NCI-H1436 treated with DMSO at 0.1 percent for 48 hours (cell line): ENCODE measurements at places on chromosomes 3 and 15.

DNA sequence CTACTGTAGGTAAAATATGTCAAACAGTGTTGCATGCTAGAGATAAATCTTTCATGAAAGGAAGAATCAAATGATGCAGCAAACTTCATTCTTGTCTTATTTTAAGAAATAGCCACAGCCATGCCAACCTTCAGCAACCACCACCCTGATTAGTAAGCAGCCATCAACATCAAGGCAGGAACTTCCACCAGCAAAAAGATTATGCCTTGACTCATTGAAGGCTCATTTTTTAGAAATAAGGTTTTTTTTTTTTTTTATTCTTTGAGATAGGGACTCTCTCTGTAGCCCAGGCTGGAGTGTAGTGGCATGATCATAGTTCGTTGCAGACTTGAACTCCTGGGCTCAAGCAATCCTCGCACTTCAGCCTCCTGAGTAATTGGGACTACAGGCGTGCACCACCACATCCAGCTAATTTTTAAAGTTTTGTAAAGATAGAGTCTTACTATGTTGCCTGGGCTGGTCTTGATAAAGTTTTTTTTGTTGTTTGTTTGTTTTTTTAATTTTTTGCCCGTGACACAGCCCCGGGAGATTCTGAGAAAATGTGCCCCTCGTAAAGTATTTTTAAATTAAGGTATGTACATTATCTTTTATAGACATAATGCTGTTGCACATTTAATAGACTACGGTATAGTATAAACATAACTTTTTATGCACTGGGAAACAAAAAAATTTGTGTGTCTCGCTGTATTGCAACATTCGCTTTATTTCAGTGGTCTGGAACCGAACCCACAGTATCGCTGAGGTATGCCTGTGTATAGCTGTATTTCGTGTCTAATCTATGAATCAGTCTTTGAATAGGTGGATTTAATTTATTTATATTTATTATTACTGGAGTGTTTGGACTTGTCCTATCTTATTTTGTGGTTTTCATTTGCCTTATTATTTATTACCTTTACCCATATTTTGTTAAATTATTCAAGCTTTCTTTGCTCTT is 23.3 kb downstream of the SNRK start:
- DNase-seq = no peak

GRCh38 chr3:78867409-78868372 is 900.1 kb downstream of the ROBO1 start:
- no peak for DNase-seq

- no peak for DNase-seq
These were observed 636 bp upstream of the EIF1B start for GRCh38 chr3:40308725-40309417.

DNA sequence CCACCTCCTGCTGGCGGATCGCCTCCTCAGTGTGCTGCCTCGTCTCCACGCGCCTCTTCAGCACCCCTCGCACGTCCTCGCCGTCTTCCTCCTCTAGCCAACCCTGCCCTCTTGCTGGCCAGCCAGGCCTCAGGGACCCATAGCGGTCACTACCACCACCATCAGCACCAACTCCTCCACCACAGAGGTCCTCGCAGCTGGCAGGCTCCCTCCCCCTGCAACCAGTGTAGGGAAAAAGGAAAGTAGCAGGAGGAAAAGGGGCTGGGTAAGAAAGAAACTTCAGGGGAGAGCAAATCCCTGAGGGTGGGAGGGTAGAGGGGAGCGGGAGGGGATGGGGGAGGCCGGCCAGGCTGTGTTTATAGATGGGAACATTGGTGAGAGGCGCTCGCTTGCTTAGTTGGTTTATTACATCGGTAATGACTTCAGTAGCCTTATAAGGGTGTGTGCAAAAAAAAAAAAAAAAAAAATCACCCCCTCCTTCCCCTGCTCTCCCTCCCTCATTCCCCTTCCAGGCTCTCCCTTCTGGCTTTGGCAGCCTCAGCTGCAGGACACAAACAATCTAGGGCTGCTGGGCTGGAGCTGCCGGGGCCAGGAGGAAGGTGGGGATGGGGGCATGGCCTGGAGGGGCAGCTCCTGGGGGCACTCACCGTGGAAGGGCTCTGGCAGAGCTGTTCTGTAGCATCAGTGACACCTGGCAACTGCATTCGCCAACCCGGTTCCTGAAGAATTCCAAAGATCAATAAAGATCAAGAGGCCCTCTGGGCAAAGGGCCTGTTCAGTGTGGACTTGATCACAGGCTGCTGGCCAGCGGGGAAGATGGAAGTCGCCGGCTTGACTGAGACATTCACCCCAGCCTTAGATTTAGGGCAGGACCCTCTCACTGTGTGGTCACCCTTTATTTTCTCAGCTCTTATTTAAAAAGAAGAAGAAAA is 116.2 kb upstream of the HACD2 start:
- DNase-seq = no peak

GRCh38 chr3:39102504-39103323 is 4.7 kb downstream of the GORASP1 start:
- DNase-seq = no peak

DNA sequence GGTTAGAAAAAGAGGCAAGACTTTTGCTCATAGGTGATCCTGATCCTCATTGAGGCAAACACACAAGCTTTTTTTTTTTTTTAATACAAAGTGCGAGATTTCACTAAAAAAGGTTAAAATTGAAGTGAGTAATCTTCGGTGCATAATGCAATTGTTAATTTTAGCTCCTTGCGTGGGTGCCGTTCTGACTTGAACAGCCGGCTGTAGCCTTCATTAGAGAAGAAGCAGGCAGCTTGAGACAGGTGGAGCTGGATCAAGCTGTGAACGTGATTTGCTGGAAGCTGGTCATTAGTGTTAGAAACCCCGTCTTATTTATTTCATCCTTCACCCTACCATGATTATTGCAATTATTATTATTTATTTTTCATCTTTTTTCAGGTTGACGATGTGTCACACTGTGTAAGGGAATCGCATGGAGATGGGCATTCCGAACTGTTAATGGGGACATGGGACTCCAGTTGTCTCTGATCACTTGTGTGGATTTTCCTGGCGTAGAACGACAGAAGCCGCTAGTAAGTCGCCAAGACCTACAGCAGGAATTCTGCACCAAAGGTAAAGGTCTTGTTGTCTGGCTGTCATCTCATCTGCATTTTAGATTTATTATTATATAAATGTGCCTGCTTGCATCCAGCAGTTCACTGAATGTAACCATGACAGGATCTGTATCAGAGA is 40.2 kb downstream of the ARPP21 start:
- DNase-seq = no peak

DNA sequence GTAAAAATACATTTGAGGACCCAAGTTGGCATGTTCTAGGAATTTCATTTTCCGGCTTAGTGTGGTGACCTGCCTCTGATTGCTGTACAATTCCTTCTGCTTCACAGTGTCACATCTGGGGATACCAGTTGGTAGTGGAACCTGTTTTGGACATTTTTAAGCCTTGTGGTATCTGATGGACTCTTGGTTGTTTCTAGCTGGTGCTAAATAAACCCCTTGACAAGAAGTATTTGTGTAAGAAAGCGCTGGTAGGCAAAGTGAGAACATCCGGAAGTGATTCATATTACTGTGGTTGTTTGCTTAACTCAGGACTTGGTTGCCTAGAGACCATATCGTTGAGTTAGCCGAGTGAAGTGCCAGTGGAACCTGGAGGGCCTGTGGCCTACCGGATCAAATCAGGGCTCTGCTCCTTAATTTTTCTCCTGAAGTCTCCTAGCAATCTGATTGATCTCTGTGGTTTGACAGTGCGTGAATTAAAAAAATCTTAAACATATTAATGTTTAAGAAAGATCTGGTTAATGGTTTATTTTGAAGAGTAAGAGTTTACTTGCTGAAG is 12.8 kb downstream of the IQGAP1 start:
- DNase-seq = peak; percentile 75

DNA sequence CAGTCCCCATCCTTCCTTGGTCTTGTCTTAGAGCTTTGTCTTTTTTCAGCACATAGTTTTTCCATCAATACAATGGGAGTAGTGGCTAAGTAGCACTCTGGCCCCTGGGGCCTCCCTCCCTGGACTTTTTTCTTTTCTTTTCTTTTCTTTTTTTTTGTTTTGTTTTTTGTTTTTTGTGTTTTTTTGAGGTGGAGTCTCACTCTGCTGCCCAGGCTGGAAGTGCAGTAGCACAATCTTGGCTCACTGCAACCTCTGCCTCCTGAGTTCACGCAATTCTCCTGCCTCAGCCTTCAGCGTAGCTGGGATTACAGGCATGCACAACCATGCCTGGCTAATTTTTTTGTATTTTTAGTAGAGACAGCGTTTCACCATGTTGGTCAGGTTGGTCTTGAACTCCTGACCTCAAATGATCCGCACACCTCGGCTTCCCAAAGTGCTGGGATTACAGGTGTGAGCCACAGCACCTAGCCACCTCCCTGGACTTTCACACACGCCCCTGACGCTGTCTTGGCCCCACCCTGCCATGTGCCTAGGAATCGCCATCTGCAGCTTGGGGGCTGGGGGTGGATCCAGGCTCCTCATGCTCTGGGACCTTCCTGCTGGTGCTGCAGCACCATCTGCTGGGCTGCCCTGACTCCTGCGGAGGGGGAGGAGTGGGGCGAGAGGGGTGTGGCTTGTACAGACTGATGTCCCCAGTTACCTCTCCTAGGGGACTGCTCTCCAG is 2.8 kb downstream of the C15orf39 start:
- no peak for DNase-seq

DNA sequence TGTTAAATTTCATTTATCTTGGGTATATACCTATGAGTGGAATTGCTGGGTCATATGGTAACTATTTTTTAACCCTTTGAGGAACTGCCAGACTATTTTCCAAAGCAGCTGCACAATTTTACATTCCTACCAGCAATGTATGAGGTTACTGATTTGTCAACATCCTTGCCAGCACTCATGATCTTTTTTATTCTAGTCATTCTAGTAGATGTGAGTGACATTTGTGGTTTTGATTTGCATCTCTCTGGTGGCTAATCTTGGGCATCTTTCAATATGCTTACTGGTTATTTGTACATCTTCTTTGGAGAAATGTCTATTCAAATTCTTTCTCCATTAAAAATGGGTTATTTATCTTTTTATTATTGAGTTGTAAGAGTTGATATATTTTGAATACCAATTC is 21.3 kb upstream of the LRRC58 start:
- DNase-seq = no peak

DNA sequence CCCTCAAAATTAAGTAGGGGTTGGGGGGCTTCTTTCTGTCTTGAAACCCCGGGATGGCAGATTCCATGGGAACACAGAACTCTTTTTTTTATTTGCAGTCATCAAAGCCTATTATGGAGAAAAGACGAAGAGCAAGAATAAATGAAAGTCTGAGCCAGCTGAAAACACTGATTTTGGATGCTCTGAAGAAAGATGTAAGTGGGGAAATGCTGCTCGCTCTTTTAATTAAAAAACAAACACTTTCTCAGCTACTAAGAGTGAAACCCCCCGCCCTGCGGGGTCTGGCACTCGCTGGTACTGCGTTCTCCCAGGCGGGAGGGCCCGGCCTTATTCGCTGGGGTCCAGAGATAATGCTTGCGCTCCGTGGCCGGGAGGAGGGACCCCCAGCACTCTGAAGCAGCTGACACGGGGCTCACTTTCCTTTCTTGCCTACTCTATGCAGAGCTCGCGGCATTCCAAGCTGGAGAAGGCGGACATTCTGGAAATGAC is 615 bp downstream of the HES1 start:
- no peak for DNase-seq

- no peak for DNase-seq
These were observed 71.2 kb upstream of the GOLGA8B start for GRCh38 chr15:34654625-34655024.

DNA sequence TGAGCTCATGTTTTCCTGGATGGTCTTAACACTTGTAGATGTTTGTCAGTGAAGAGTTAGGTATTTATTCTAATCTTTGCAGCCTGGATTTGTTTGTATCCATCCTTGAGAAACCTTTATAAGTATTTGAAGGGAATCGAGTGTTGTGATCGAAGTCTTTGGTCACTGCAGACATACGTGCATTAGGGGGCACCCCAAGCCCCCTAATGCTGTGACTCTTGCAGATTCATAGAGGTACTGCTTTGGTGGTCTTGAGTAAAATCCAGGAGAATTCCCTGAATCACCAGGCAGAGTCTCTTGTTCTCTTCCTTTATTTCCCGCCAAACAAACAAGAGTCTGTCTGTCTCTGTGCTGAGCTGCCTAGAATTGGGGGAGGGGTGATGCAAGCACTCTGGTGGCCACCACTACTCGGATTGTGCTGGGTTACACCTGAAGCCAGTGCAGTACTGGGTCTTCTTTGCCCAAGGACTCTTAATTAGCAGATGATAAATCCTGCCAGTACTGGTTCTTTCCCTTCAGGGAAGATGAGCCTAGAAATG is 170.5 kb upstream of the POU1F1 start:
- no peak for DNase-seq

- DNase-seq = no peak
These were observed 53.7 kb downstream of the TRIM42 start for GRCh38 chr3:140731440-140732119.

DNA sequence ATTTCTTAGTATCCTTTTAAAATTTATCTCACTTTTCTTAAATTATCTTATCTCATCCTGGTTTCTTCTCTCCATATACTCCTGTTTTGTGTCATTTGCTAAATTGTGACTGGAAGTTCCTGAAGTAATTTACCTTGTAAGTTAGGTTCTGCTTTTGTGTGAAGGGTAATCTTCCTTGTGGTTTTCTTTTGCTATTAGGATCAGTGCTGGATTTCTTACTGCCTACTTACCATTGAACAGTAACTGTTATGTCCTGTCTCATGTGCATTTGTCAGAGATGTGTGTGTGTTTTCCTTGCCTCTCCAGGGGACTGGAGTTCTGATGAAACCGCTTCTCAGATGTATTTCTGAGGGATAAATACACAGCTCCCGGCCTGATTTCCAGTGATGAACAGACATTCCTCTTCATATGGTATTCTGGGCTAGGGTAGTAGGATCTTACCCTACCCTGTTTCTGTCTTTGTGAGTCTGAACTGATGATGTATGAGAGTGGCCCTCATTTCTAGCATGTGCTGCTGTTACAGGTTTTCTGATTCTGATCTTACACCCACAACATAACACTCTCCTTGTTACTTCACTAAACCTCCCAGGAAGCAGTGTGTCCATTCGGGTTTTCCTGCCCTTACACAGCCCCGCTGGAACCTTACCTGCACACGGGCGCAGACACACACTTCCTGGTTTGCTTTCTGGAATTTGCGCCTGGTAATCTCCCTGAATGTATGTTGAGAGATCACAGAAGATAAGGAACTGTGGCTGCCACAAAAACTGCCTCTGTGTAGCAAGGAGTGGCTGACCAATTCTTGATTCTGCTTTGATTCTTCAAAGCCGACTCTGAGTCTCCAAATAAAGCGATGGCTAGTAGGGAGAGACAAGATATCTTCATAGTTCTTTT is 14.7 kb downstream of the PAK2 start:
- DNase-seq = no peak

GRCh38 chr15:36903922-36904556 is 196.3 kb downstream of the MEIS2 start:
- no peak for DNase-seq

DNA sequence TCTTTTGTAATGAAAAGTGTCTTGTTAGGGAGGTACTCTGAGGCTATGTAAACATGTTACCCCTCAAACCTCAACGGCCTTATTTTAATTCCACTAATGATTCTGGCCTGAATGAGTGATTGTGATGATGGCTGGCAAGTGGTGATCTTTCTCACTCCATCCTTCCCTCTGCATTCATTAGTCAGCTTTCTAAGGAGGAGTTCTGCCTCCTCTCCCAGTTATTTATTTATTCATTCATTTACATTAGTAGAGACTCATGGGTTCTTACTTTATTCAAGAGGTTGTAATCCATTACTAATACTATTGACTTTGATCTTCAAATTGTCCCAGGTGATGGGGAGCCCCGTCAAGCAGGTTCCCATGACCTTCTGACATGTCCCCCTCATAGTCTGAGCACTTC is 35.3 kb downstream of the GNB5 start:
- no peak for DNase-seq
